ENCODE measurements at places on chromosomes 3 and 15. TPM values are rescaled to one million over a fixed set of nuclear protein-coding genes. Genes with fewer than 3 reads are reported as not detected.

DNA sequence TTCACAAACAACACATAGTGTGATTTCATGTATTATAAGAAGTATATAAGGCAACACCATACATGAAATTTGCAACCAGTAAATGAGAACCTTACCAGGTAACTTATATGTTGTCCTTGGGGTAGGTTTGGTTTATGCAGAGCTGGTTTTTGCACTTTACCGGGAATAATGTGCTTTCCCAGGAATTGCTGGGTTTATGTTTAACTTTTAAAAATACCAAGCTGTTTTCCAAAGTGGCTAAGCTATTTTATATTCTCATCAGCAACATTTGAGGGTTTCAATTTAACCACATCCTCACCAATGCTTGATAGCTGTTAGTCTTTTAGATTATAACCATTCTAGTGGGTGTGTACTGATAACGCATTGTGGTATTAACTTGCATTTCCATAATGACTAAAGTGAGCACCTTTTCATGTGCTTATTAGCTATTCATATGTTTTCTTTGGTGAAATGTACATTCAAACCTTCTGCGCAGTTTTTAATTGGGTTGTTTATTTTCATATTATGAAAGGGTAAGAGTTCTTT lies 71.6 kb downstream of the KY start:
- no peak overlapping the region for H3K27ac ChIP-seq
- H3K4me1 ChIP-seq = no peaks in the 10 kb centered on the region
- H3K36me3 ChIP-seq = no peaks in the 10 kb centered on the region
- no peaks in the 10 kb centered on the region for H3K27me3 ChIP-seq
- no peak overlapping the region for H3K4me3 ChIP-seq

GRCh38 chr3:165355316-165355715 lies 159.1 kb upstream of the SLITRK3 start:
- no peaks in the 10 kb centered on the region for H3K4me1 ChIP-seq
- H3K4me3 ChIP-seq = no peak overlapping the region
- no peak overlapping the region for H3K27ac ChIP-seq
- DNase-seq = no peak
- H3K36me3 ChIP-seq = no peaks in the 10 kb centered on the region

GRCh38 chr3:127791221-127791913 lies 30.9 kb downstream of the MGLL start:
- no peaks in the 10 kb centered on the region for H3K27me3 ChIP-seq
- H3K36me3 ChIP-seq = no peaks in the 10 kb centered on the region
- no peaks in the 10 kb centered on the region for H3K4me1 ChIP-seq
- H3K4me3 ChIP-seq = no peak overlapping the region

DNA sequence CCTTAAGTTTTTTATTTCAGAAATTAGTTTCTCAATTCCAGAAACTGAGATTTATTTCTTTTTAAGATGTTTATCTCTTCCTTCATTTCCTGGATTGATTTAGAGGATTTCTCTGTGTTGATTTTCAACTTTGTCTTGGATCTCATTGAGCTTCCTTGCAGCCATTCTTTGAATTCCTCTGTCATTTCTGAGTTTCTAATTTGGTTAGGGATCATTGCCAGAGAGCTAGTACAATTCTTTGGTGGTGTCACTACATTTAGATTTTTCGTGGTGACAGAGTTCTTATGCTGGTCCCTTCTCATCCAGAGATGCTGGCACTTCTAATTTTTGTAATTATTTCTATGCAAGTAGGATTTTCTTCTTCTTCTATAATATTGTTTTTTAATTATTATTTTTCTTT lies 691.1 kb upstream of the NAALADL2 start:
- no peaks in the 10 kb centered on the region for H3K27me3 ChIP-seq
- no peak overlapping the region for H3K27ac ChIP-seq
- no peaks in the 10 kb centered on the region for H3K36me3 ChIP-seq

- H3K4me3 ChIP-seq = no peak overlapping the region
- no peak for DNase-seq
- no peak overlapping the region for H3K27ac ChIP-seq
- H3K27me3 ChIP-seq = no peaks in the 10 kb centered on the region
- no peaks in the 10 kb centered on the region for H3K36me3 ChIP-seq
- peaks cover 7% of the 10 kb centered on the region for H3K4me1 ChIP-seq
These were observed 14.0 kb downstream of the AAGAB start for GRCh38 chr15:67240235-67241131.

- H3K4me3 ChIP-seq = no peak overlapping the region
- no peaks in the 10 kb centered on the region for H3K4me1 ChIP-seq
- H3K36me3 ChIP-seq = no peaks in the 10 kb centered on the region
- no peaks in the 10 kb centered on the region for H3K27me3 ChIP-seq
These were observed 402.1 kb downstream of the PDCD6IP start for GRCh38 chr3:34200576-34200975.

DNA sequence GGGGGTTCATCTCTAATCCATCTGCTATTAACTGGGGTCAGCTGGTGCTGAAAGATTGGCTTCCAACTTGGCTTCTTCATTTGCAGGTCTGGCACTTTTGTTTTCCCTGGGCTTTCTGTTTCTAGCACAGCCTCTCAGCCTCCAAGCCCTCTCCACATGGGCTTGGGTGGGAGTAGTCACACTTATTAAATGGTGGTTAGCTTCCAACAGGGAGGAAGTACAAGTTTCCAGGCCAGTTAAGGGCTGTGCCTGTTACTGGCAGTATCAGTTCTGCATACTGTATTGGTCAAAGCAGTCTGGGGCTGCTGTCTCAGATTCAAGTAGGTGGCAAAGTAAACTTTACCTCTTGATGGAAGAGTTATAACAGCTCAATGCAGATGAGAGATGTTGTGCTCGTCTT lies 627.1 kb upstream of the CCDC54 start:
- no peaks in the 10 kb centered on the region for H3K36me3 ChIP-seq
- H3K27me3 ChIP-seq = no peaks in the 10 kb centered on the region
- H3K27ac ChIP-seq = no peak overlapping the region
- H3K4me1 ChIP-seq = no peaks in the 10 kb centered on the region

- H3K4me3 ChIP-seq = no peak overlapping the region
- no peaks in the 10 kb centered on the region for H3K36me3 ChIP-seq
- H3K27ac ChIP-seq = no peak overlapping the region
- H3K4me1 ChIP-seq = no peaks in the 10 kb centered on the region
- DNase-seq = no peak
These were observed 17.0 kb downstream of the SOX2 start for GRCh38 chr3:181728470-181729340.

DNA sequence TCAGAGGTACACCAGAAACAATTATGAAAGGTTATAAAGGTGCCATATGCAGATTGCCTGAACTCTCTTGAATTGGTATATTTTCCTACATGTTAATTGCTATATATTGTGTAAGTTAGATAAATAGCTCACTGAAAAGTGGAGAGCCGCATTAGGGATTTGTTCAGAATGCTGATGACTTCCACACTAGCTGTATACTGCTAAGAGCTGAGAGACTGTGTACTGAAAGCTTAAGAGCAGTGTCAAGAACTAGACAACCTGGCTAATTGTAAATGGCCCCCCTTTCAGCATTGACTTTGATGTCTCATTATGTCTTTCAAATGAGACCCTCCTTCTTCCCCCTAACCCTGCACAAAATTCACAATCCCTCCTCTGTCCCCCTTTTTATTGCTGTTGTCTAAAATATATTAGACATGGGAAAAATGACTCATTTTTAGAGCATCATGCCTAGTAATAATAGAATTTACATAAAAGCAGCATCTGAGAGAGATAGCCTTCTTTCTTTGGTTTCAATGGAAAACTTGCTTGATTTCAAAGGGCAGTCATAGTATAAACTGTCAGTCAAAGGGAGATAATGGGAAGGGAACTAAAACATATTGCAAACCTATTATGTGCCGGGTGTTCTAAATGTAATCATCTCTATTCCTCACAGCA lies 34.7 kb upstream of the GREM1 start:
- no peak overlapping the region for H3K4me3 ChIP-seq
- no peaks in the 10 kb centered on the region for H3K36me3 ChIP-seq
- H3K4me1 ChIP-seq = no peaks in the 10 kb centered on the region
- no peak overlapping the region for H3K27ac ChIP-seq
- no peaks in the 10 kb centered on the region for H3K27me3 ChIP-seq

DNA sequence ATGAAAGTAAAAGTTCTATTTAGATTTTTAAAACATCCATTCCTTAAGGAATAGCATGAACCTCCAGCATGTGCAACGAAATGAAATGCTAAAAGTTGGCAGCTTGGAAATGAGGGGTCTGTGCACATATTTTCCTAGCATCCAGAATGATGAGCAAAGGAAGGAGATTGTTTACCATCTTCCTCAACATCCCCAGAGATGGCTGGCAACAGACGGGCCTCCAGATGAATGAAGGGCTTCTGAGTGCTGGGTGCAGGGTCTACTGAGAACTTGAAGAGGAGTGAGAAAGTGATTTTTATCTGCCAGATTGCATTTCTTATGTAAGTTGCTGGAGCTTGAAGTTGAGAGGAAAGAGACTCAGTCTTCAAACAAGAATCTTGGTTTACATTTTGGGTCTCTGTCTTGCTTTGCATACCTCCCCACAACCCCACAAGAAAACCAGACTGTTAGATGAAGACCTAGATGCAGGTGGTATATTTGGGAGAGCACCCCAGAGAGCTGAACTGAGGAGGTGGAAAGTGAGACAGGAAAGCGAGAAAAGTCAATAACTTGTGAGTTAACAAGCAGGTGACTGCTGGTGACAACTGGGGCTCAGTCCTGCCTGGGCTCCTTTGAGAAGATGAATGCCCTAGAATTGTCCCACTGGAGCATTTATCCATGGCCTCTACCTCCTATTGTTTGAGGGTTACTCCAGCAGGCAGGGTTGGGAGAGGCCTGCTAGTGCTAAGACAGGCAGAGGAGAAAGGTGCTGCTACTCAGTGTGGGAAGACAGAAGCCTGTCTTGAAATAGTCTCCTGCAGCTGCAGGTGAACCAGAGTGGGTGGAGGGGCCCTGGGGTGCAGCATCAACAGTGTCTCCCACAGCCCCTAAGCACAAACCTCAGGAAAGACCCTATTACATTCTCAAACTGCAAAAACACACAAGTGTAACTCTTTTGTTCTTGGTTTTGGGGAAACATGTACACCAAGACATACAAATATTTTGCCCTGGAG lies 10.5 kb upstream of the CCK start:
- H3K4me3 ChIP-seq = no peak overlapping the region
- no peak overlapping the region for H3K27ac ChIP-seq
- no peak for DNase-seq
- H3K4me1 ChIP-seq = no peaks in the 10 kb centered on the region

DNA sequence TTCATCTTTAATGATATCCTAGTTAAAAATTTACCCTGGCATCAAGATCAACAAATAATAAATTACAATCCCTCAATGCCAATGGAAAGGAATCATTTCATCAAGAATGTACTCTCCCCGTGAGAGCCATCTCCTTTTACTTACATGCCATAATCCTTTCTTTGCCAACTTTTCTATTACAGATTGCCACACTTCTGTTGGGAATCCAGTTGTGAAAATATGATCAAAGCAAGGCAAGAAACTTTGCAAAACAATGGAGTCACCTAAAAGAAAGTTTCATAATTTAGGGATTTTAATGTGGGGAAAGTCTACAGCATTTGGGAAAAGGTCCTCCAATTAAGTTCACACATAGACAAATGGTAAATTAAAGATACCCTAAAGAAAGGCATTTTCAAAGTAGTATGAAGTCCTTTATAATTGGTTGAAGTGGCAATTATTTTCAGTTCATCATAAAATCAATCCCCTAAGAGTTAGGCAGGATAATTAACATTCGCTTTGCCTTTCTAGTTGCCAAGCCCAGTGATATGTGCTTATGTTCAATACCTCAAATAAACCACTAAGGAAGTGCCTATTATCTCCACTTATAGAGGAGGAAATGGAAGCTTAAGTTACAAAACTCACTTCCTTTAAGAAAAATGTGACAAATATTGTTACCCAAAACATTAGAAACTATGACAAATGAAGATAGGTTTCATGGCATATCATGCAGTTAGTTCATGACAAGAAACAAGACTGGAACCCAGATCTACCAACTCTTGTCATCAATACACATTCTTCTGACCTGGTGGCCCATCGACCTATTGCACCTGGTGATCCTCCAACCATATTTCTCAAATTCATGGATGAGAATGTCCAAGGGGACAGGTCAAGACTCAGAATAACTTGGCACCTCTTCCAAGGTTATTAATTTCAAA lies 49.1 kb downstream of the TRANK1 start:
- H3K4me1 ChIP-seq = peaks cover 20% of the 10 kb centered on the region
- no peaks in the 10 kb centered on the region for H3K27me3 ChIP-seq
- no peak overlapping the region for H3K4me3 ChIP-seq
- no peak overlapping the region for H3K27ac ChIP-seq
- peaks cover 78% of the 10 kb centered on the region for H3K36me3 ChIP-seq

GRCh38 chr15:94909510-94909909 lies 678.1 kb downstream of the MCTP2 start:
- no peaks in the 10 kb centered on the region for H3K4me1 ChIP-seq
- no peak overlapping the region for H3K27ac ChIP-seq
- no peak overlapping the region for H3K4me3 ChIP-seq
- H3K36me3 ChIP-seq = no peaks in the 10 kb centered on the region
- DNase-seq = no peak

DNA sequence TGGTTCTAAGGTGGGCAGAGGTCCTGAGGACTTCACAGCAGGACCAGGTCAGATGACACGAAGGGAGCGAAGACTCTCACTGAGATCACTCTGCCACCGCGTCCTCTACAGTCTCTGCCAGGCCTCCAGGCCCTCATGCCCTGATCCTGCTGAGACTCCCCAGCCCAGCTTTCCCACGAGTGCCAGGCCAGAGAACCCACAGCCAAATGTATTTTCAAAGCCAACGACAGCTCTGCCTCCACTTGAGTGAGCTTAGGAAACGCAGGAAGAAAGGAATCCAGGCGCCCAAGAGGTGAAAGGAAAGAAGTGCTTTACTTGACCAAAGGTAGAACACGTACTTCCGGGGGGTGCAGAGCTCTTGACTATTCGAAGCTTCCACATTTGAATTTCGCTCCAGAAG lies 275.0 kb downstream of the XXYLT1 start:
- H3K4me1 ChIP-seq = no peaks in the 10 kb centered on the region
- no peaks in the 10 kb centered on the region for H3K27me3 ChIP-seq
- DNase-seq = no peak
- H3K27ac ChIP-seq = no peak overlapping the region

- no peak overlapping the region for H3K4me3 ChIP-seq
- H3K27ac ChIP-seq = no peak overlapping the region
- no peaks in the 10 kb centered on the region for H3K36me3 ChIP-seq
- no peak for DNase-seq
- H3K27me3 ChIP-seq = no peaks in the 10 kb centered on the region
- no peaks in the 10 kb centered on the region for H3K4me1 ChIP-seq
These were observed 218.0 kb downstream of the UBE3A start for GRCh38 chr15:25220834-25221233.

DNA sequence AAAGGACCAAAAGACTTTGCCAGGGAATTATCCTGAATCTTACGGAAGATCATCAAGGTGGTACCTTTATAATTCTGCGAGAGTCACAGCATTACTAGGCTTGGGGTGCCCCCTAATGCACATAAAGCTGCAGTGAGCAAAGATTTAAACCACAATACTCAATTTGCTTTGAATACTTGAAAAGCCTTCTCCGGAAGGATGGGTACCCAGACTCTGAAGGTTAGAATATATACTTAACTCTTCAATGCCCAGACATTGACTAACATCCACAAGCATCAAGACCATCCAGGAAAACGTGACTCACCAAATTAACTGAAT lies 117.8 kb upstream of the KCNH8 start:
- DNase-seq = no peak
- H3K36me3 ChIP-seq = no peaks in the 10 kb centered on the region
- H3K27ac ChIP-seq = no peak overlapping the region
- H3K4me1 ChIP-seq = no peaks in the 10 kb centered on the region
- no peak overlapping the region for H3K4me3 ChIP-seq

The BOC gene
- total RNA-seq = 31.4 TPM

The LRTM1 gene
- not detected for total RNA-seq

The RARRES1 gene
- total RNA-seq = 133 TPM

The RBM5 gene
- 498 TPM for total RNA-seq

The ZMYND10 gene
- total RNA-seq = not detected

The DYNLT2B gene
- total RNA-seq = 2.3 TPM
